ENCODE measurements at places on chromosomes 16 and 17. TPM values are rescaled to one million over a fixed set of nuclear protein-coding genes. Genes with fewer than 3 reads are reported as not detected.

GRCh38 chr17:72158895-72159885 is 38.4 kb downstream of the SOX9 start:
- no peaks in the 10 kb centered on the region for H3K4me1 ChIP-seq
- H3K27ac ChIP-seq = no peak overlapping the region
- H3K4me3 ChIP-seq = no peak overlapping the region
- DNase-seq = no peak
- H3K36me3 ChIP-seq = no peaks in the 10 kb centered on the region

DNA sequence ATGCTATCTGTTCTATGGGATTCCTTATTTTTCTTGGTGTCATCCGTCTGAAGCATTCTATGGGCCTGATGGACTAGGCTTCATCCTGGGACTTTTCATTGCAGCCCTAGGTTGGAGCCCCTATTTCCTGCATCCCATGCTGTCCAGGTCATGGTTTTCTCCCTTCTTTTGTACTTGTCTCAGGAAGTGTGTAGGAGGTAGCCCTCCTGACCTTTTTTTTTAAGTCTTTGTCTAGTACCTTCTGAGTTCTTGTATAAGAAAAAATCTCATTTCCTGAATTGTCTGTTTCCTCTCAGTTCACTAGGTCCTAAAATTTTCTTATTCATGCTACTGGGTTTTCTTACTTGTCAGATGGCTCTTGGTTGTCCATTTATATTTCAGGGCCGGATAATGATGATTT is 6.0 kb downstream of the NDEL1 start:
- no peak for DNase-seq
- H3K27me3 ChIP-seq = no peaks in the 10 kb centered on the region
- peaks cover 18% of the 10 kb centered on the region for H3K36me3 ChIP-seq
- peak overlapping the region; percentile 11 for H3K4me3 ChIP-seq
- peak overlapping the region; percentile 60 for H3K27ac ChIP-seq
- peaks cover 50% of the 10 kb centered on the region for H3K4me1 ChIP-seq

- no peak overlapping the region for H3K4me3 ChIP-seq
- DNase-seq = no peak
- H3K27me3 ChIP-seq = no peaks in the 10 kb centered on the region
- H3K36me3 ChIP-seq = no peaks in the 10 kb centered on the region
- peaks cover 2% of the 10 kb centered on the region for H3K4me1 ChIP-seq
- H3K27ac ChIP-seq = no peak overlapping the region
Observed at GRCh38 chr17:47315451-47316266, 8.1 kb upstream of the EFCAB13 start.

GRCh38 chr17:74690409-74690825 is 22.3 kb downstream of the CD300LF start:
- DNase-seq = no peak
- H3K4me1 ChIP-seq = peaks cover 7% of the 10 kb centered on the region
- H3K4me3 ChIP-seq = no peak overlapping the region
- no peak overlapping the region for H3K27ac ChIP-seq

GRCh38 chr16:88132836-88133506 is 181.7 kb downstream of the BANP start:
- H3K27me3 ChIP-seq = peaks cover 3% of the 10 kb centered on the region
- no peak for DNase-seq
- no peak overlapping the region for H3K27ac ChIP-seq
- no peak overlapping the region for H3K4me3 ChIP-seq
- no peaks in the 10 kb centered on the region for H3K4me1 ChIP-seq

- no peak overlapping the region for H3K27ac ChIP-seq
- H3K27me3 ChIP-seq = no peaks in the 10 kb centered on the region
- no peaks in the 10 kb centered on the region for H3K36me3 ChIP-seq
- no peak overlapping the region for H3K4me3 ChIP-seq
- no peak for DNase-seq
- H3K4me1 ChIP-seq = no peaks in the 10 kb centered on the region
Observed at GRCh38 chr17:1087381-1088241, 90.7 kb downstream of the TIMM22 start.

DNA sequence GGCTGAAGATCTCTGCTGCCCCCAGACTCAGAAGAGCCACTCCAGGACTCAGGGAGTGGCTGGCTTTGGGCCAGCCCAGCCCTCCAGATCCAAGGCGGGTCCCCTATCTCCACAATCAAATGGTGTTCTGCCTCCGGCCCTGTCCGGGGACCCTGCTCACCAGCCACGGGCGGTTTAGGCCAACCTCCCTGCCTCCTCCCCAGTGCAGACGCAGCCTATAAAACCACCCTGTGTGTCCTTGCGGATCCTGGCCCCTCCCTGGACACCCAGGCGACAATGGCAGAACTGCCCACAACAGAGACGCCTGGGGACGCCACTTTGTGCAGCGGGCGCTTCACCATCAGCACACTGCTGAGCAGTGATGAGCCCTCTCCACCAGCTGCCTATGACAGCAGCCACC is at the start of gene SLC12A3:
TSS of gene SLC12A3 (plus strand) at position 248 of the 400 bp plus-strand sequence. CDS start at position 277, 29 bp downstream.
- no peaks in the 10 kb centered on the region for H3K27me3 ChIP-seq
- DNase-seq = no peak
- no peak within 1 kb of the TSS for H3K27ac ChIP-seq
- H3K4me3 ChIP-seq = no peak within 1 kb of the TSS
- H3K36me3 ChIP-seq = no peaks in the 10 kb centered on the region

GRCh38 chr17:42185621-42185930 is 324 bp upstream of the HCRT start:
- no peak overlapping the region for H3K27ac ChIP-seq
- no peak for DNase-seq
- peaks cover 22% of the 10 kb centered on the region for H3K27me3 ChIP-seq
- no peak overlapping the region for H3K4me3 ChIP-seq
- peaks cover 23% of the 10 kb centered on the region for H3K4me1 ChIP-seq

DNA sequence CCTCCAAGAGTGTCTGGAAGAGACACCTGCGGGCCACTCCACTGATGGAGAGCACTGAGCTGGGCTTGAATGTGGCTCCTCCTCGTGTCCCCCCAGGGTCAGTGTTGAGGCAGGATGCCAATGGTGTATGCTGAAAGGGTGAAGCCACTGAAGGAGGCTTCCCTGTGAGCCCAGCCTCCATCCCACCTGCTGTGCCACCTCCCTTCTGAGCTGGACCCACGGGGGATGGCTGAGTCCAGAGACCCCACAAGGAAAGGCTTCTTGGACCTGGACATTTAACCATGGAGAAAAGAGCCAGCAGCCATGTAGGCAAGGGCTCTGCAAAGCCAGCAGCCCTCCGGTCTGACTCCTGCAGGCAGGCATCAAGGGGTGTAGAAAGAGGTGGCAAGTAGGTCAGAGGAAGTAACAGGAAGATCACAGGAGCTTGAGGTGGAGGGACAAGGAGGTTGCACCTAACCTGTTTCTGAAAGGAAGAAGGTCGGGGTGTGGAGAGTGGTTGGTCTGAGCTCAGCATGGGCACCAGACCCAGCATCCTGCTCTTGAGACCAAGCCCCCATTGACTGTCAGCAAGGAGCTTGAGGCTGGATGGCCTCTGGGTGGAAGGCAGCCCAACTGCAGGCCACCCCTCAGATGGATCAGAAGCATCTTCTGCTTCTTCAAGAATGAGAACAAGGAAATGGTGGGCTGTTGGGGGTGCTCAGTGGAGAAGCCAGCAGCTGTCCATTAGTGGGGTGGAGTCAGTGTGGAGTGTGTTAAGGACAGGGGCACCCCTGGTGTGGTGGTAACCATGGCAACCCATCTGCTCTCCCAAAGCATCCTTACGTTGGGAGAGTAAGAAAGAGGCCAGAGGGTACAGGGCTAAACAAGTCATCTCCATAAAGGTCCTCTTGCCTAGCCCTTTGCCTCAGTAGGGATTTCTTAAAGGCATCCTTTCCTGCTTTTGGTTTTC is 80.7 kb downstream of the PLD6 start:
- no peak overlapping the region for H3K4me3 ChIP-seq
- H3K4me1 ChIP-seq = peaks cover 43% of the 10 kb centered on the region

GRCh38 chr16:242281-242680 is 7.7 kb downstream of the FAM234A start:
- H3K27me3 ChIP-seq = no peaks in the 10 kb centered on the region
- peaks cover 4% of the 10 kb centered on the region for H3K36me3 ChIP-seq
- no peak overlapping the region for H3K4me3 ChIP-seq
- H3K27ac ChIP-seq = no peak overlapping the region
- peaks cover 26% of the 10 kb centered on the region for H3K4me1 ChIP-seq
- DNase-seq = no peak

- H3K27me3 ChIP-seq = no peaks in the 10 kb centered on the region
- peaks cover 39% of the 10 kb centered on the region for H3K4me1 ChIP-seq
- no peak overlapping the region for H3K27ac ChIP-seq
- no peak overlapping the region for H3K4me3 ChIP-seq
- H3K36me3 ChIP-seq = peaks cover 28% of the 10 kb centered on the region
- no peak for DNase-seq
Observed at GRCh38 chr16:23940111-23940510, 104.3 kb downstream of the PRKCB start.

DNA sequence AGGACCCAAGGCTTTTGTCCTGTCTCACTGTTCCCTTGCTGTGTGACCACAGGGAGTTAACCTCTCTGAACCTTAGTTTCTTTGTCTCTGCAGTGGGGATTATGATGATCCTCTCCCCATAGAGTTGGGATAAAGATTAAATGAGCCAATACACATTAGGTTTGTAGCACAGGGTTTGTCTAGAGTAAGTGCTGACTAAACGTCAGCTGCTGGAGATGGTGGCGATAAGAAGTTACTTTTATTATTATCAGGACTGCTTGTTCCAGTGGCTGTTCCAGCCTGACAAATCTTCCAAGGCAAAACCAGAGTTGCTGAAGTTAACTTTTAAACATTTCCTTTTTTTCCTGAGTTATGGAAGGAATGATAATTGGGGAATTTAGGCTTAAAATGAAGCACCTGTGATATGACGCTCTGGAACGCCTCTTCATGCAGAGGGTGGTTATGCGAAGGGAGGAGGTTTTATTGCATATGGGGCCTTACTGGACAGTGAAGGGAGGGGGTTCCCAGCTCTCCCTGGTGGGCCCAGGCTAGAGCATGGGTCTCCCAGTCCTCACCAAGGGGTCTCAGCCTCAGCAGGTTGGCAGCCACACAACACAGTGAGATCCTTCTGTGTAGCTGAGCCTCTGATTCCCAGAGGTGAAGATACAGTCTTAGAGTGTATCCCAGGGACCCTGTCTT is 35.8 kb downstream of the PLCG2 start:
- H3K36me3 ChIP-seq = peaks cover 2% of the 10 kb centered on the region
- peaks cover 5% of the 10 kb centered on the region for H3K27me3 ChIP-seq
- H3K4me3 ChIP-seq = no peak overlapping the region
- peaks cover 11% of the 10 kb centered on the region for H3K4me1 ChIP-seq

DNA sequence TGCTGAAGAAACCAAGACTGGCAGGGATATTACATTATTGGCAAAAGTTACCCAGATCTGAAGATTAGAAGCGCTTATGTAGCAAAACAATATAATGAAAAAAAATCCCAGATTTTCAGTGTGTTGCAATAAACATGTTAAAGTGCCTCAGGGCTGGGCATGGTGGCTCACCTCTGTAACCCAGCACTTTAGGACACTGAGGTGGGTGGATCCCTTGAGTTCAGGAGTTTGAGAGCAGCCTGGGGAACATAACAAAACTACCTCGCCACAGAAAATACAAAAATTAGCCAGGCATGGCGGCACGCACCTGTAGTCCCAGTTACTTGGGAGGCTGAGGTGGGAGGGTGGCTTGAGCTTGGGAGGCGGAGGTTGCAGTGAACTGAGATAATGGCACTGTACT is 6.8 kb downstream of the ZNF207 start:
- H3K36me3 ChIP-seq = peaks cover 44% of the 10 kb centered on the region
- H3K27me3 ChIP-seq = no peaks in the 10 kb centered on the region
- H3K4me1 ChIP-seq = peaks cover 48% of the 10 kb centered on the region
- H3K4me3 ChIP-seq = no peak overlapping the region
- peak overlapping the region; percentile 51 for H3K27ac ChIP-seq

- H3K4me3 ChIP-seq = no peak overlapping the region
- H3K27ac ChIP-seq = no peak overlapping the region
- peaks cover 22% of the 10 kb centered on the region for H3K27me3 ChIP-seq
- DNase-seq = no peak
- no peaks in the 10 kb centered on the region for H3K36me3 ChIP-seq
- H3K4me1 ChIP-seq = no peaks in the 10 kb centered on the region
Observed at GRCh38 chr17:49941427-49941826, 27.6 kb upstream of the DLX4 start.

DNA sequence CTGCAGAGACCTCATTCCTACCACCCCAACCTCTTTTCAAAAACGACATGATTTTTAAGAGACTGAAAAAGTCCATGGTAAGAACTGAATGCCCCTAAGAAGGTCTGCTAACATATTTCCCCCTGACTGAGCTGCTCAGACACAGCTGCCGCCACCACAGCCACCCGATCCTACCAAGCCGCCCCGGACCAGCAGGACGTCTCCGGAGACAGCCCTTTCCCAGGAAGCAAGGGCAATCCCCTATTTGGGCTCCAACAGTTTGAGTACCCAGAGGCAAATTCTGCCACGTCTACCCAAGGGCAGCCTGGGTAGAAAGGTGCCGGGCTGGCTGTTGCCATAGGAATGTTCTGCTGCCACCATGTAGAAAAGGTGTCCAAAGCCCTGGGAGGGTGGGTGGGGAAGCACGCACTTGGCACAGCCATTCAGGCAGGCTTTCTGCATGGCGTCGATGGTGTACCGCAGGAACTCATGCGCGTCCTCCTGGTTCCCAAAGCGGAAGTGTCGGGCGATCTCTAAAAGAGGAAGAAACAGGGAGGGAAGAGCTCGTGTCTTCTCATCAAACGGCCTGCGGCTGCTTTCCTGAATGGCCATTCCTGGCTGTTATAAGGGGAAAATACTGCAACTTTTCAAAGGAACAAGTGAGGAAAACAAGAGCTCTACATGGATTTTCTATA is 13.6 kb downstream of the USP36 start:
- no peak overlapping the region for H3K27ac ChIP-seq
- peaks cover 13% of the 10 kb centered on the region for H3K4me1 ChIP-seq
- peaks cover 51% of the 10 kb centered on the region for H3K36me3 ChIP-seq
- no peak for DNase-seq
- no peak overlapping the region for H3K4me3 ChIP-seq

DNA sequence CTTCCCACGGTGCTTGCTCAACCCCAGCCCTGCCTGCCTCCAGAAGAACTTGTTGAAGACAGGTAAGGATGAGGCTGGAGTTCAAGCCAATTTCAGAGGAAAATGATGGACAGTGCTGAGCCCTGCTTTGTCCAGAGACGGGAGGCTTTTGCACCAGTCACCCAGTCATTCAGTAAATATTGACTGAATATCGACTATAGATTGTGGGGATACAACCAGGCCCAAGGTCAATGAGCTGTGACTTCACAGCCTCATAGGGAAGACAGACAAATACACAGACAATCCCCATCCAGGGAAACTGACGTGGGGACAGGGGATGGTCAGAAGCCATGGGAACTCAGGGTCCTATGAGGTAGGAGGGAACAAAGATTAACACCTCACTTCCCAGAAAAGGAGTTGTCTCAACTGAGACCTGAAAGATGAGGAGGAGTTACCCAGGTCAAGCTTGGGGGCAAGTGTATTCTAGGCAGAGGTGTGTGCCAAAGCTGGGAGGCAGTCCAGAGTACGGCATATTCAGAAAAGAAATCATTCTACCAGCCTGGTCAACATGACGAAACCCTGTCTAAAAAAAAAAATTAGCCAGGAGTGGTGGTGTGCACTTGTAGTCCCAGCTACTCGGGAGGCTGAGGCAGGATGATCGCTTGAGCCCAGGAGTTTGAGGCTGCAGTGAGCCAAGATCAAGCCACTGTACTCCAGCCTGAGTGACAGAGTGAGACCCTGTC is 5.9 kb upstream of the DOC2A start:
- H3K4me3 ChIP-seq = no peak overlapping the region
- H3K27ac ChIP-seq = no peak overlapping the region
- no peak for DNase-seq
- no peaks in the 10 kb centered on the region for H3K36me3 ChIP-seq
- peaks cover 22% of the 10 kb centered on the region for H3K27me3 ChIP-seq

The MARVELD3 gene
- not detected for total RNA-seq

The MED9 gene
- total RNA-seq = 13.8 TPM

The SLC16A13 gene
- total RNA-seq = 5.2 TPM

The SYT17 gene
- total RNA-seq = not detected

The TMEM114 gene
- not detected for total RNA-seq

The KRTAP2-2 gene
- not detected for total RNA-seq

The STAC2 gene
- total RNA-seq = 0.14 TPM

The CDH13 gene
- total RNA-seq = not detected

The CCL15 gene
- total RNA-seq = not detected

The AMFR gene
- total RNA-seq = 45.1 TPM

The TP53TG3 gene
- not detected for total RNA-seq
